ENCODE measurements at places on chromosomes 3 and 15.

DNA sequence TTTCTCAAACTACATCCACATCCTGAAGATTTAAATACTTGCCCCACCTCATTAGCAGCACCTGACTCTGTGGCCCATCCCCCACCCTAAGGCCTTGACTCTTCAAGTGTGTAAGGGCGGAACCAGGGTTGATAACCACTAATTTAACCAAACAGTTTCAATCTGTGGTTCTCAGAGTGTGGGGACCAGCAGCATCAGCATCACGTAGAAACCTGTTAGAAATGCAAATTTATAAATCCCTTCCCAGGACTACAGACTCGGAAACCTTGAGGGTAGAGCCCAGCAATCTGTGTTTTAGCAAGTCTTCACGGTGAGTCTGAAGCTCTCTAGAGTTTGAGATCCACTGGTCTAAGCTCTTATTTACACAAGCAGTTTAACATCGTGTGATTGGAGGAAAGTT lies 12.4 kb downstream of the GNB4 start:
- DNase-seq = no peak

DNA sequence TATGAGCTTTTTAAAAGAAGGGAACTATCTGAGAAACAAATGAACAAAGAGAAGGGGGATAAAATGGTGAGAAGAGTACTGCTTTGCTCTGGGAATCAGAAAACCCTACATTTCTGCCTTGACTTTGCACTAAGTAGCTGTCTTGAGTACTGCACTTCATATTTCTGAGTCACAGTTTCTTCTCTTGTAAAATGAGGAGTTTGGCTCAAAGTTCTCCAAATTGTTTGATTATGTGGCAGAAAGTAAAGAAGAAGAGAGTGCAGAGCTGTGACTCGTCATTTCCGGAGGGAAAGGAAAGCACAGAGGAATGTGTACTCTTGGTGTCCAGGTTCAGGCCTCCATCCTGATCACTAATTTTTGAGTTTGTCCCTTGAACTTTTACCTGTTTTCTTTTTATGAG lies 54.7 kb downstream of the TP63 start:
- peak; percentile 18 for DNase-seq

- no peak for DNase-seq
Observed at GRCh38 chr15:69031013-69032001, 16.8 kb downstream of the NOX5 start.

GRCh38 chr3:8736436-8736835 lies 2.8 kb downstream of the CAV3 start:
- no peak for DNase-seq

- DNase-seq = no peak
Observed at GRCh38 chr3:47359323-47359722, 21.5 kb upstream of the PTPN23 start.

DNA sequence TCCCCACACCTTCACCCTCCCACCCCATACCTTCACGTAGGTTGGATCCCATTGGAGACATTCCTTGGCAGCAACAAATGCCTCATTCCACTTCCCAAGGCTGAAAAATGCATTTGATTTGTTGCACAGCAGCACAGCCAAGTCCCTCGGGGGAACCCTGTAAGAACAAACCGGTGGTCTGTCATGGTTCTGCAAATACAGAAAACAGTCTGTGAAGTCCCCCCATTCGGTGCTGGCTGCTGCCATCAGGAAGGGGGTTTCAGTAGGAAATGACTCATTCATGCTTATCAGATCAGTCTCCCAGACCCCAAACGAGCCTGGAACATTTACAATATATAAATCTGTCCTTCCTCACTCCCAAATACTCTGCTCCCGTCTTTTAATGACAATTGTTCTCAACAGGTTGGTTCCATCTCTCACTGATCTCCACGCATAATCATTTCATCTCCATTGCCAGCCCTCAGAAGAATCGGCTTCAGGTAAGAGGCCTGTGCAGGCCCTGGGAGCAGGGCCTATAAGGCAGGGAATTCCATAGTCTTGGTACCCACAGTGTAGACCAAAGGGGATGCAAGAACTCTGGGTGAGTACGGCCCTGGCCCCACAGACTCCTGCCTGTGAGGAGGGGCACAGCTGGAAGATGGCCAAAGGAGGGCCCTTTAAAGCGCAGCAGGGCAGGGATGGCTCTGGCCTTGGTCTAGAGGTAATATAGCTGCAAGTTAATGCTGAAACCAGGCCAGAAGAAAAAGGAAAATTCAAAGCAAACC lies 41.6 kb downstream of the TRANK1 start:
- DNase-seq = no peak

- no peak for DNase-seq
Observed at GRCh38 chr3:170621256-170621655, 35.4 kb upstream of the SLC7A14 start.

GRCh38 chr3:194866236-194866635 lies 180.6 kb downstream of the FAM43A start:
- no peak for DNase-seq

- DNase-seq = no peak
Observed at GRCh38 chr15:41554915-41555314, 4.1 kb upstream of the TYRO3 start.

DNA sequence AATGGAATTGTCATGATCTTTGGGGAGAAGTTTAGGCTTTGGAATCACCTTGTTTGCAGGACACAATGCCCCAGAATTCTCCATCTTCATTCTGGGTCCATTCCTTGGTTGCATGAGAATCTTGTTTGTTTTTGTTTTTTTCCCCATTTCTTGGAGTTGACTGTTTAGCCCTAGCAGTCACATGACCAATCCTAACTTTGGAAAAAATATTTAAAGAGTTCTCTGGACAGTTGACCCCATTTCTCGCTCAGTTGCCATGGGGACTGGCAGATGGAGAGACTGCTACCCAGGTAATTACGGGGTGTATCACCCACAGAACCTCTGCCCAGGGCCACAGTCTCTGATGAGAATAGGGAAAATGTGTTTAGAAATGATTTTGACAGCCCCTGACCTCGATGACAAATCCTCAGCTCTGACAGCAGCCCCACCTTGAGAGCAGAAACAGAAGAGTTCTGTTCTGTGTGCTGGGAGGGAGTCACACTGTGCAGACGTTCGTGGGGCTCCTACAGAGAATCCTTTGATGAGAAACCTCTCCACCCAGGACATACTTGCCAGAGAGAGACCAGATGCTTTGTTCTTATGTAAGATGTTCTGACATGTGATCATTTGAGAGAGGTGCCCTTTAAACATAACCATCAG lies 57.7 kb downstream of the IL16 start:
- no peak for DNase-seq

GRCh38 chr3:3109407-3110298 lies 521 bp downstream of the IL5RA start:
- DNase-seq = no peak

GRCh38 chr15:66065325-66065724 lies 188.2 kb downstream of the MEGF11 start:
- no peak for DNase-seq

GRCh38 chr15:67937153-67937761 lies 97.4 kb upstream of the RNU6-1 start:
- DNase-seq = no peak

DNA sequence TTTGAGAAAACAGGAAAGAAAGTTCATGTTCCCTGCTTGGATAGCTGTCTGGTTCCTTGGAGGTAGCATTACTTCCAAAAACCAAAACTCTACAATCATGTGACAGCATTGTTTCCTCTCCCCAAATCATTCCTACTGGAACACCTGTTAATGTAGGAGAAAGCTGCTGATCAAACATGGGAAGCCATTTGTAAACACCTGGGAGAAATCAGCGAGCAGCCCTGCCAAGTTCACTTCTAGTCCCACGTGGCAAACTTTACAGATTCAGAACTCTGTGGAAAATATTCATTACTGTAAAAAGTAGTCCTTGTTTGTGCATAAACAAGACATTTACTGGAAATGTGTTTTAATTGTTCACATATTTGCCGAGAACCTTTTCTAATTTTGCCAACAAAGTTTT lies 275.5 kb upstream of the AZI2 start:
- DNase-seq = no peak

DNA sequence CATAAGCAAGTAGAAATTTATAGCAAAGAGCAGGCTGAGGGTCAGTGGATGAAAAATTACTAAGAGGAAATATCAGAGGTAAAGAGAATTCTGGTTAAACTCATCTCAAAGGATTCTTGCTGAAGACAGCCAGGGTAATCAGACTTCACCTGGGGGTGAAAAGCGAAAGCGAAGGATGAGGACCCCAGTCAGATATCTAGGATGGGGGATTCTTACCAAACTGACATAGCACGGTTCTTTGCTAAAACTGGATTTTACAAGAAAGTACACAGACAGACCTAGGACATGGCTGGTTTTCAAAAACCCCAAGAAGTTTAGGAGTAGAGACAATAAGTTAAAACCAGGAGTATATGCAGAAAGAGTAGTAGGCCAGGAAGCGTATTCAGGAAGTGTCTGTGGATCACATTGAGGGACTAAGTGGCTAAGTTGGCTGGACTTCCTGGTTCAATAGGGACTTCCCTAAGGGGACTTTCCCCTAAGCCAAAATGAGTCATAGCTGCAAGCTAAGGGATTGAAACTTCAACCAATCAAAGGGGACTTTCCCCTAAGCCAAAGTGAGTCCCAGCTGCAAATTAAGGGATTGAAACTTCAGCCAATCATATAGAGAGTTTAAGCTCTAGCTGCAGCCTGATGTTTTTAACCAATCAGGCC lies 2.4 kb upstream of the CFAP91 start:
- DNase-seq = no peak

DNA sequence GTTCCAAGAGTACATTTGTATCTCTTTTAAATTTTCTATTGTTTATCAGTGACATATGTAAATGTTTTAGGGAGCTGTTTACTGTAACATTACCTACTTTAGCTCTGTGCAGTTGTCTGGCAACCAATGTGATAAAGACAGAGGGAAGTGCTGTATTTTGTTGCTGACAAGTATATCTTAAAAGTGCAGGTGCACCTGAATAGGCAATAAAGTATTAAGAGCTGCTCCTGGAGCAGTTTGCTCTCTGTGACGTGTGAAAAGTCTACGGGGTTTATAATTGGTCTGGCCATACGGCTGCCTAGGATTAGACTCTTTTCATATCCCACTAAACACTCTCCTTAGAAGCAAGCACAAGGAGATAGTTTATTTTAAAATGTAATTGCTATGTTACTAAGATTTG lies 178.3 kb downstream of the IGF1R start:
- DNase-seq = no peak

GRCh38 chr3:102123590-102124190 lies 274.4 kb downstream of the NFKBIZ start:
- no peak for DNase-seq

DNA sequence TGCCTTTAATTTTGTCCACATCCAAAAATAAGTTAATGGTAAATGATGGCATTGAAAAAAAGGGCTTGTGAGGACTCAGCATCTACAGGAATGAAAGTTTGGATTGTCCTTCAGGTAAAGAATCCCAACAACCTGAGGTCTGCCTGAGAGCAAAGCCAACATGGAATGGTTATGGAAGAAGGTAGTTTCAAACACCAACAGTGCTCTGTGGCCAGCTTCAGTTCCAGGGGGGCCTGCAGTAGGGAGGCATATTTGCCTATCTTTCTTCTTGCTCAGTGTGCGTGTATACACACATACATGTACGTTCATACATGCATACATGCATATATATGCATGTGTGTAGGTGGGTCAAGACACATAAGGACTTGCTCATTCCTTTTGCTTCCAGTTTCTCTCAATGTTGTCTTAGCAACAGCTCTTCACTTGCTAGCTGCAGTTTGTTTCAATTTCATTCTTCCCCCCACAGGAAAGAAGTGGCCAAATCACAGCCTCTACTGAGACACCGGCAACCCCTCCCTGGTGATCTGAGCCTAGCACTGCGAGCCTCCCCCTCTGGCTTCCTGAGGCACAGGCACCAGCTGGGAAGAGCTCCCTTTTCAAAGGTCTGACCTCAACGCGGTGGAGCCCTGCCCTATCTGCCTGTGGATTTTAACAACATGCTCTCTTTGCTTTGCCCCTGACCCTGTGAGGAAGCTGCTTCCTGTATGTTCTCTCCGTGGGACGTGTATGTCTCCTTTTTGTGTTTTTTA lies 146.2 kb downstream of the KLF13 start:
- peak; percentile 59 for DNase-seq

GRCh38 chr3:42652611-42653302 lies 740 bp upstream of the ZBTB47 start:
- DNase-seq = peak; percentile 85

- no peak for DNase-seq
Observed at GRCh38 chr3:52136513-52136912, 17.7 kb downstream of the POC1A start.

- no peak for DNase-seq
Observed at GRCh38 chr3:114714237-114714636, 420.4 kb downstream of the TIGIT start.

GRCh38 chr3:121970047-121970446 lies 52.0 kb downstream of the ILDR1 start:
- no peak for DNase-seq

DNA sequence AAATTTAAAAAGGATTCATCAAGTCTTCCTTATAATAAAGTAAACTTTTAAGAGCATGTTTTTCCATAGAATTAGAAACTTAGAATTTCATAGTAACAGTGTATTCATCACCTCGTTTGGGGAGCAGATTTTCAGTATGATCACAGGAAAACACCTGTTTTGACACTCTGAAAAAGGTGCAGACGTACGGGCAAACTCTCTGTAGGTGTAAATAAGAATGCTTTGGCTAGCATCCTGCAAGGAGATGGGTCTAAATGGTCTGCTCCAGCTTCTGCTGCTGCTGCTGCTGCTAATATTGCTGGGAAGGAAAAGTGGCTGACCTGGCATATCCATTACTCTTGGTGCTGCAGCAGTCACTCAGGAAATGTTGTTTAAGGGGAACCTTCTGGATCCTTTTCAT lies 66.0 kb downstream of the MBNL1 start:
- no peak for DNase-seq

DNA sequence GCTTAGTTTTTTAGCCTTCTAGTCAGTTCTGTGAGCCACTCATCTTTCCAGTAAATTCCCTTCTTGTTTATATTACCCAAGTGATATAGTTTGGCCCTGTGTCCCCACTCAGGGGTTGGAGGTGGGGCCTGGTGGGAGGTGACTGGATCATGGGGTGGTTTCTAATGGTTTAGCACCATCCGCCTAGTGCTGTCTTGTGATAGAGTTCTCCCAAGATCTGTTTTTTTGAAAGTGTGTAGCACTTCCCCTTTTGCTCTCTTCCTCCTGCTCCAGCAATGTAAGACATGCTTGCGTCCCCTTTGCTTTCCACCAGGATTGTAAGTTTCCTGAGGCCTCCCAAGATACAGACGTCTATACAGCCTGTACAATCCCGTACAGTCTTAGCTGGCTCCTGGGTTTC lies 53.7 kb upstream of the INO80 start:
- DNase-seq = no peak

- peak; percentile 43 for DNase-seq
Observed at GRCh38 chr15:48062148-48062872, 58.5 kb upstream of the SLC24A5 start.

GRCh38 chr3:152100491-152101132 lies 168.1 kb upstream of the MBNL1 start:
- no peak for DNase-seq

DNA sequence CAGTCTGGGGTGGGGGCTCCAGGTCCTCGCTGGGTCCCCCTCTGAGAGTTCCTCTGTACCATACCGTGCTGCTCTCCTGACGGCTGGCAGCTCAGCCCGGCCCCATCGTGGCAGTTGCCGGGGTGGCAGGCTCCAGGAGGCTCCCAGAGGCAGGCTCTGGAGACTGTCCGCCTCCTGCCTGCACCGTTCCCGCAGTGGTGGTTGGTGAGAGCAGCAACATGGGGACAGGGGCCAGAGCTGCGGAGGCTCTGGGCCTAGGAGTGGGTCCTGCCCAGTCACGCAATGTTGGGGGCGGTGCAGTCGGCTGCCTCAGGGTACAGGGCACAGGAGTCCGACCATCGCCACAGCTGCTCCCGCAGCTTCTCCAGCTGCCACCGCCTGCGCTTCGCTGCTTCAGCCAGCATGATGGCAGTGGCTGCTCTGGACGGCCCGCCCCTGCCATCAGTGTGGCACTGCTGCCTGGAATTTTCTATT lies 492.7 kb downstream of the AGBL1 start:
- DNase-seq = no peak

All from urothelium cell line (cell line).